ENCODE measurements at places on chromosomes 1 and 21.

GRCh38 chr1:3903141-3904005 is 3.3 kb upstream of the C1orf174 start:
- DNase-seq = no peak

DNA sequence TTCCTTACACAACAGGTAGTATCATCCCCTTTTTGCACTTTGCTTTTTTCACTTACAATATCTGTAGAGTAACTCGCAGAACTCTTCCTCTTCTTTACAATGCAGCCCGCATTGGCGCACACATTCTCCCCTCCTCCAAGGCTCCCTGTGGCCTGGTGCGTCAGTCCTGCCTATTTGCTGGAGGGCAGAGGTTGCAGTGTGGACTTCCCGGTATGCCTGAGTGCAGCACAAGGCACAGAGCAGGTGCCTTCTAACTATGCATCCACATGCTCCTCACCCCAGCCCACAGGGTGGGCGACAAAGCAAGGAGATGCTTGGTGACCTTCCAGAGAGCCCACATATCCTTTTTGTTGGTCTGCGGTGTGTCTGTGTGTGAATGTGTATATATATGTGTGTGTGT is 53.3 kb downstream of the ARHGEF11 start:
- no peak for DNase-seq

GRCh38 chr21:35190201-35190701 is 141.1 kb upstream of the RUNX1 start:
- no peak for DNase-seq

- no peak for DNase-seq
Observed at GRCh38 chr1:62391369-62391971, 45.4 kb upstream of the USP1 start.

- DNase-seq = no peak
Observed at GRCh38 chr1:185843297-185843869, 109.2 kb downstream of the HMCN1 start.

GRCh38 chr1:160309185-160309557 is 24.2 kb upstream of the PEX19 start:
- no peak for DNase-seq

DNA sequence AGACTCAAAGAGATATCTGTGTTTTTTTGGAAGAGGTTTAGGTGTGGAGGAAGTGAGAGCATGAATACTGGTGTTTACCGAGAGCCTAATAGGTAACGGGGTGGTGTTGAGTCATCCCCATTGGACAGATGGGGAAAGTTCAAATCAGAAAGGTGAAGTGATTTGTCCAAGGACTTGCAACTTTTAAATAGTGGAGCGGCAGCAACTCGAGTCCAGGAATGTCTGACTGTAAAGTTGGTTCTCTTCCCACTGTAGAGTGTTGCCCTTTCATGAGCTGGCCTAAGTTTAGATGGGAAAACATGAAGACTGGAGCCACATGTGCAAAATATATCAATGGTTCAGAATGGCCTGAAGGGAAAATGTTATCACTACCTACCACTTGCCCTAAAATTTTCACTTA is 125.7 kb downstream of the LYPLAL1 start:
- DNase-seq = no peak

DNA sequence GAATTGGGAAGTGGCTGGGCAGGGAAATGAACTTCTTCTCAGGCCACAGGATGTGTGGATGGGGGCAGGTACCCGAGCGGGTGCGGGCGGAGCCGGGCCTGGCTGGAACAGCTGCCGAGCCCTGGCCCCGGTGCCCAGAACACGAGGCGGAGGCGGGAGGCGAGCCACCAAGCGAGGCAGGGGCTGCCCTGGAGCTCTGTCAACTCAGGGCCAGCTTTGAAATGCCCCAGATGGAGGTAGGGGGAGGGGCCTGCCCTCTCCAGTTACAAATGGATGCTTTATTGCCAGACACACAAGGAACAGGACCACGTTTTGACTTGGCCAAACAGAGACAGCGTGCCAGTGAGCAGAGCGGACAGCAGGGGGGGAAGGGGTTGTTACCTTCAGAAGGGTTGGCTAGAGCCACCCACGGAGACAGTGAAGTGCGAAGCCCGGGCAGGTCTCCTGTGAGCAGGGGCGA is 240.4 kb downstream of the SDCCAG8 start:
- DNase-seq = no peak

- no peak for DNase-seq
Observed at GRCh38 chr1:65942476-65942875, 149.8 kb downstream of the PDE4B start.

- DNase-seq = peak; percentile 86
Observed at GRCh38 chr1:182317611-182318161, 73.9 kb downstream of the GLUL start.

All from T47D (cell line).